ENCODE measurements at places on chromosomes 12 and 14.

DNA sequence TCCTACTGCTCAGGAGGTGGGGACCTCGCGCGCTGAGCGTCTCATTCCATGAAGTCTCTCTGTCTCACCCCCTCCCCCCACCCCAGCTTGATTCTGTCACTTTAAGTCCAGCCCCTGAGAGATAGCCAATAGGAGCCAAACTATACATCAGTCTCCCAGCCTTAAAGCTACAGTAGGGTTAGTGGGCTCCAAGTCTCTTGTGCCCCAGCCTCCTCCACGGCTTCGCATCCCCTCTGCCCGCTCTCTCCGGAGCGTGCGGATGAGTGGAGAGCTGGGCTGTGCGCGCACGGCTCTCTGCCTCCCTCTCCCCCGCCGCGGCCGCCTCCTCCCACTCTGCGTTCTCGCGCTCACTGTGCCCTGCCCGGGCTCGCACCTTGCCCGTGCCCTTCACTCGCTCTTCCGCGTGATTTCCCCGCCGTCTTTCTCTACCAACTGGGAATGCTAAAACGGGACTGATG is at the start of gene ESRRB:
TSS of gene ESRRB (plus strand) at position 191 of the 458 bp plus-strand sequence. CDS start at position 456, 265 bp downstream.
- DNase-seq, result no peak

GRCh38 chr14:21714318-21714929 is 40.8 kb upstream of the OR4E1 start:
- no peak for DNase-seq

GRCh38 chr14:68124050-68124449 is 304.5 kb downstream of the RAD51B start:
- DNase-seq, result no peak

GRCh38 chr14:64773577-64773976 is 69.4 kb downstream of the PLEKHG3 start:
- no peak for DNase-seq

GRCh38 chr12:66164349-66164821 is 5.4 kb downstream of the TMBIM4 start:
- DNase-seq, result no peak

DNA sequence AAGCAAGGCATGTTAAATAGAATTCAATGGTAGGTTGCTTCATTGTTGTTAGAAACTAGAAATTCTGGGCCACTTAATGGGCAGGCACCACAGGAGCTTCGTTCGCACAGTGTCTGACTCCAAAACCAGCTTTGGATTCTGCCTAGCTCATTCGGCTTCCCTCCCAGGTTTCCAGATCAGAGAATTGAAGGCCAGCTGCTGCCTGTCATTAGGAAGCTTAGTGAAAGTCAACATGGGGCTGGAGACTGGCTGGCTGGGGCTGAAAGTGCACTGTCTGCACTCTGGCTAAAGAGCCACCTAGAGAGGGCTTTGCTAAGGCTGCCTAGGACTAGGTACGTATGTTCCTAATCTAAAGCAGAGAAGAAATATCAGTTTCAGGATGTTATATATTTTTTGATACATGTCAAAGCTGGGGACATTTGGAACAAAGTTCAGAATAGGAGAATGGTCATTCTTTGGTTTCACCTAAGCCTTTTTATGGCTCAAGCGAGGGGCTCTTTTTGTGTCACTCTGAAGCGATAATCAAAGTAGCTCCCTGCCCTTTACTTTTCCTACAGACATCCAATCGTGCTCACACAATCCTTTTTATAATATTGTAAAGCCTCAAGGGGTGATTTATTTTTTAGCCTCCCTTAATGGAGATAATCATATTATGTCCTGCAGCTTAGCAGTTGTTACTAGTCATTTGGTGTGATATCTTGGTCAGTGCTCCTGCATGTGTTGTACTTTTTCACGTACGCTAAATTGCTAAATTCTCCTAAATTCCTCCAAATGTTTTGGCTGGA is 238.5 kb upstream of the NAV3 start:
- no peak for DNase-seq

- no peak for DNase-seq
Measured at GRCh38 chr14:66268802-66269334, 217.3 kb upstream of the CCDC196 start.

GRCh38 chr14:75150150-75150549 is 23.3 kb upstream of the NEK9 start:
- peak; percentile 39 for DNase-seq

GRCh38 chr14:32900547-32900946 is 38.1 kb upstream of the NPAS3 start:
- DNase-seq, result no peak

- no peak for DNase-seq
Measured at GRCh38 chr14:64966976-64967375, 5.2 kb downstream of the RAB15 start.

DNA sequence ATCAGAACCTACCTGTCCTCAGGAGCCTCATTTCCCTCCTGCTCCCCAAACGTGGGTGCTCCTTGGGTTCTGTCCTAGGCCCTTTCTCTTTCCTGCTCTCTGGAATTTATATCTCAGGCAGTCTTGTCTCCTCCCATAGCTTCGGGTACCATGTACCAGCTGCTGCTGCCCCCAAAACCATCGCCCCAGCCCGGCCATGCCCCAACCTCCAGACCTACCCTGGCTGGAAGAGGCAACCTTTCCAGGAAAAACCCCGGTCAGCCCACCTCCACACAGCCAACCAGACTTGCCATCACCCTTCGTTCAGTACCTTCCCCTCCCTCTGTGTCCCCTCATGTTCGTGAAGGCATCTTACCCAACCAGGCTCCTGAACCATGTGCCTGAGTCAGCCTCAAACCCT is 165.1 kb downstream of the CALM1 start:
- no peak for DNase-seq

GRCh38 chr12:91643763-91644162 is 461.1 kb upstream of the DCN start:
- DNase-seq, result no peak

GRCh38 chr14:53956427-53957201 is at the start of gene BMP4:
Gene BMP4 (minus strand): TSS chr14:53956825. CDS start chr14:53952222, 4,603 bp downstream.
- no peak for DNase-seq

DNA sequence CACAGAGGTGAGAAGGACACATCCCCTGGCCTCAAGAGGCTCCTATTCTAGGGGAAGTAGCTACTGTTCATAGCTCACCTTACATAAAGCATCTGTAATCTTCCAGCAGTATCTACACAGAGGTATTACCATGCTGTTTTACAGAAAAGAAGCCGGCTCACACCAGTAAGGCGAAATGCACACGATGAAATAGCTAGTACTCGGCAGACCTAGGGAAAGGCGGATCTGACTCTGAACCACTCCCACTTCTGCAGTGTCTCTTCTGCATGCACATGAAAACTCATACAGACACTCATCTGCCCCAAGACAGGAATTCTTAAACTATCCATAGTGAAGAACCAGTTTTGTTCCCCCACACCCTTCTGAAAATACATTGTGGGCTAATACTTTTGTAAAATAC is 73.6 kb downstream of the IQSEC3 start:
- DNase-seq, result no peak

DNA sequence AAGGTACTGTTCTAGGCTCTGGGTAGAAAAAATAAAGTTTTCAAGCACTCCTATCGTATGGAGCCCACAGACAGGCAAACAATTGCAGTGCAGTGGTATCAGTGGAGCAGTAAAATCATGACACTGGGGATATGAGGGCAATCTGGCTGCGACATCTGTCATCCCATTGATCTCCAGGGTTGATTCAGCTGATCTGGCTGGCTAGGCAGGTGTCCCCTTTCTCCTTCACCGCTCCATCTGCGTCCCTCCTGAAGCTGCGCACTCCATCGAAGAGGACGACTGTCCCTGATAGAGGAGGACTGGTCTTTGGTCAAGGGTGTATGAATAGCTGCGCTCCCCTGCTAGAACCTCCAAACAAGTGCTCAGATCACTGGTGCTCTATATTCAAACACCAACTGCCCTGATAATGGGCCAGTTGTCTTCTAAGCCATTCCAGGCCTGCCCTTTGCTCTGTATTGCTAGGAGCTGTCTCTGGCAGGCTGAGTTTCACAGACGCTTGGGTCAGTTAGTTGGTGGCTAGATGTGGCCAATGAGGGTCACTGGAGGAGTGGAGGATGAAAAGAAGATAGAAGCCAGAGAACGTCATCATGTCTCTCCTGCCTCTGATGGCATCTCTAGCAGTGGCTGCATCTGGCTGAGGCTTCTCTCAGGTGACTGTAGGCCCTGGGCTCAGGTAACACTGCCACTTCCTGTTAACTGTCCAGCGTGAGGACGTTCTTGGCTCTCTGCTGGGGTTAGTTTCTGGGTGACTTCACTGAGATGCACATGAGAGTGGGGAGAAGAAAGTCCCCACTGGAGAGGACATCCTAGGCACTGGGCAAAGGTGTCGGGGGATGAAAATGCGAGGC is 205.0 kb upstream of the FOXN3 start:
- no peak for DNase-seq

All from MV-4-11 (cell line).